ENCODE measurements at places on chromosomes 1 and 21. TPM values are rescaled to one million over a fixed set of nuclear protein-coding genes. Genes with fewer than 3 reads are reported as not detected.

The TENT5C gene
- 65.4 TPM for polyA plus RNA-seq

The CELA2A gene
- not detected for polyA plus RNA-seq

The NID1 gene
- polyA plus RNA-seq: 0.06 TPM

The HPDL gene
- polyA plus RNA-seq: 0.63 TPM

The IGSF5 gene
- polyA plus RNA-seq: not detected

The IVL gene
- polyA plus RNA-seq: not detected

The S100A1 gene
- not detected for polyA plus RNA-seq

The RGS1 gene
- 180 TPM for polyA plus RNA-seq

The HSPA6 gene
- 2.6 TPM for polyA plus RNA-seq

The GNG4 gene
- polyA plus RNA-seq: not detected

The KRTAP11-1 gene
- not detected for polyA plus RNA-seq

The SV2A gene
- polyA plus RNA-seq: 0.23 TPM

The CFAP57 gene
- polyA plus RNA-seq: 0.07 TPM

The SLFNL1 gene
- 0.35 TPM for polyA plus RNA-seq

The CD34 gene
- polyA plus RNA-seq: not detected

The NEXN gene
- polyA plus RNA-seq: 0.07 TPM

The SNX7 gene
- not detected for polyA plus RNA-seq

The HMGCS2 gene
- not detected for polyA plus RNA-seq

The FALEC gene
- polyA plus RNA-seq: 1.1 TPM

The DFFA gene
- 12.0 TPM for polyA plus RNA-seq

The FAM78B gene
- 0.22 TPM for polyA plus RNA-seq

The NEGR1 gene
- 0.01 TPM for polyA plus RNA-seq

The DYRK3 gene
- polyA plus RNA-seq: not detected

The RHOC gene
- 32.7 TPM for polyA plus RNA-seq

The TNFRSF25 gene
- polyA plus RNA-seq: 7.1 TPM

The CFAP107 gene
- polyA plus RNA-seq: not detected

The TAF1A gene
- 12.7 TPM for polyA plus RNA-seq

The SLAMF1 gene
- 20.7 TPM for polyA plus RNA-seq

The SLC16A4 gene
- polyA plus RNA-seq: 0.42 TPM

The KISS1 gene
- polyA plus RNA-seq: not detected

The STYXL2 gene
- not detected for polyA plus RNA-seq

The EMC1 gene
- polyA plus RNA-seq: 25.8 TPM

The SYT14 gene
- polyA plus RNA-seq: not detected

The PLEKHN1 gene
- 0.36 TPM for polyA plus RNA-seq

The OR10Z1 gene
- polyA plus RNA-seq: not detected

The EFCAB7 gene
- 4.4 TPM for polyA plus RNA-seq

The SLAMF9 gene
- polyA plus RNA-seq: not detected

The FMO5 gene
- polyA plus RNA-seq: 11.8 TPM

The KRTAP21-2 gene
- not detected for polyA plus RNA-seq

The NTMT2 gene
- not detected for polyA plus RNA-seq

The LEPROT gene
- 12.8 TPM for polyA plus RNA-seq

Data from B cell (primary cell).